ENCODE measurements at places on chromosomes 1 and 21.

GRCh38 chr1:56516539-56517252 is 62.7 kb downstream of the PLPP3 start:
- DNase-seq = no peak

DNA sequence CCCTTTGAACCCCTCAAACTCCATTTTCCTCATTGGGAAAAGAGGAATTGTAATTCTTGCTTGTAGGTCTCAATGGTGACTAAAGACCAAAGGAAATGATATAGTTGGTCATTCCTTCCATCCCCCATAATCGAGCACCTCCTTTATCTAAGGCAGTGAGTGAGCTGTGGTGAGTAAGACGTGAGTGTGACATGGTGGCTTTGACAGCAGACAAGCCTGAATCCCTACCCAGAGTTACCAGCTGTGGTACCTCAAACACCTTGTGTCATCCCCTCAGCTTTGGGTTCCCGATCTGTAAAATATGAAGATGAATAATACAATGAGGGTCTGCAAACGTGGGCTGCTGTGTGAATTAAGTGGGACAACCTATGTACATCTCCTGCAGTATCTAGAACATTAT is 8.4 kb downstream of the TRAF5 start:
- DNase-seq = no peak

GRCh38 chr1:39113109-39113743 is 87.1 kb downstream of the NDUFS5 start:
- DNase-seq = no peak

GRCh38 chr1:198153804-198154203 is 3.0 kb upstream of the NEK7 start:
- no peak for DNase-seq

DNA sequence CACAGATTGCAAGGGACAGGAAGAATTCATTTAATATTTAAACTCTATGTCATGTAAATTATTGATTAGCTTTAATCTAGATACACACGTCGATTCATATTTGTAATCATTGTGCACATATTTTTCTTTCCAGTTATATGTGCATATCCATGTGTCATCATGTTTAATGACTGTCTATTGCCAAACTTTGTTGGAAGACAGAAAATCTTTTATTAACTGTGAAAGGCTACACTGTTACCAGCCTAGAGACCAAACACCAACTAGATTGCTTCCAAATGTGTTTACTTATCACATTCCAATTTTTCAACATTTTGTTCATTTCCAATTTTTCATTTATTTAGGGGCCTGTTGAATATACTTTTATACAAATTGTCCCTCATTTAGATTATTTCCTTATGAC is 43.2 kb upstream of the CACHD1 start:
- no peak for DNase-seq

DNA sequence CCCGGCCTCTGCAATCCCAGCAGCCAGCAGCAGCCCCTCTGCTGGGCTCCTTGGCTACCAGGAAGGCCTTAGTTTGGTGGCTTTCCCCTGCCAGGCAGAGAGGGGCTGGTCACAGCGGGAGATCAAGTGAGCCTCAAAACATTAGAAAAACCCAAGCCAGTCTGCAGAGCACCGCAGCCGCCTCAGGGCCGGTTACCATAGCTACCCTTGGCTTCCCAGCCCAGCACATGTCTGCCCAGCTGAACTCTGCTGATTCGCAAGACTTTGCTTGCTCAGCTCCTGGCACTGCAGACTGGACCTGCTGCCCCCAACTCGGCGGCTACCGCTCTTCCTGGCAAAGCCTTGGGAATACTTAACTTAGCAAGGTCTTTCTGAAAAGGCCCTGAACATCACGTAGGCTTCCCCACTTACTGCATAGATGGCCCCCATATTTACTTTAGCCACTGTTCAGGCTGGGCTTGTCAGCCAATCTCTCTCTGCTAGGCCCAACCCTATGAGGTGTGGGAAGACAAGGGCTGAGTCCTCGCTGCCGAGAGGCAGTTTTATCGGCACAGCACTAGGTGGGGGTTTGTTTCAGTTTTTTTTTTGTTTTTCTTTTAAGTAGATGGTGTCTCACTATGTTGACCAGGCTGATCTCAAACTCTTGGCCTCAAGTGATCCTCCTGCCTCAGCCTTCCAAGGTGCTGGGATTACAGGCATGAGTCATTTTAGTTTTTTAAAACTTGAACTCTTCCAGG is 28.6 kb upstream of the PLEKHG5 start:
- DNase-seq = no peak

DNA sequence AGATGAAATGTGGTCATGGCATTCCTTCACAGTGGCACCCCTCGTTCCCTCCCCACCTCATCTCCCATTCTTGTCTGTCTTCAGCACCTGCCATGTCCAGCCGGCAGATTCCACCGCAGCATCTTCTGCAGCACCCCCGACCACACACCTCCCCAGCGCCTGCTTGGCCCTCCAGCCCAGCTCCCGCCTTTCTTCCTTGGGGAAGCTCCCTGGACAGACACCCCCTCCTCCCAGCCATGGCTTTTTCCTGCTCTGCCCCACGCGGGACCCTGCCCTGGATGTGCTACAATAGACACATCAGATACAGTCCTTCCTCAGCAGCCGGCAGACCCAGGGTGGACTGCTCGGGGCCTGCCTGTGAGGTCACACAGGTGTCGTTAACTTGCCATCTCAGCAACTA is 67.1 kb upstream of the FAM3B start:
- DNase-seq = no peak

GRCh38 chr1:169113613-169114119 is 7.2 kb downstream of the ATP1B1 start:
- no peak for DNase-seq

- DNase-seq = no peak
Observed at GRCh38 chr1:30452170-30452569, 271.2 kb downstream of the MATN1 start.

DNA sequence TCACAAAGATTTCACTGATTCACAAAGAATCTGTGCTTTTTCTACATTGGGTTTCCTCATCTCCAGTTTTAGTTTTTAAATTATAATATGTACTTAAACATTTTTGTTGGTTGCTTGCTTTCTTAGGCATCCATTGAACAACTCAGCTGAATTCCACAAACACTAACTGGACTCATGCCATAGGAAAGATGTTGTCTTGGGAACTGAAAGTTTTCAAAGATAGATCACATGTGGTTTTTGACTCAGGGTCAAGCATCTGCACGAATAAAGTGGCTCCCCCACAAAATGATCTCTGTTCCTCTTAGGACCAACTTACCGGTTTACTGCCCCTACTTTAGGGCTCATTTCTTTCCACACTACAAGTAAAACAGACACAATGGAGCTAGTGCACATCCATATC is 3.1 kb upstream of the KRTAP21-1 start:
- no peak for DNase-seq

DNA sequence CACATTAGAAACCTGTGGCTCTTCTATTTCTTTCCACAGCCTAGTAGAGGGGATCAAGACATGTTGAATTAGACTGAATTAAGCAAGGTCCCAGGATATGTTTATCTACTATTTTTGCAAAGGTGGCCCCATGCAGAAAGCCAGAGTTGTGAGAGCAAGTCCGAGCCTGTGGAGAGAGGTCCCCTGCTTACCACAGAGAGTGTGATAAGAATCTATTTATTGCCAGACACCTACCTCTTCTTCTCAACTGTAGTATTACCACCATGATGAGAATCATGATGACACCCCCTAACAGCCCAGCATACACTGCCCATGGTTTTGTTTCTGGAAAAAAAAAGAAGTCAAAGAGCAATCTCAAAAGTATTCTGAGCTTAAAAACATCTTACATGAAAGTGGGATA is 23.0 kb downstream of the SLAMF1 start:
- DNase-seq = no peak

GRCh38 chr1:24930260-24931145 is at the start of gene RUNX3:
Gene RUNX3 (minus strand): TSS chr1:24930276. CDS start chr1:24929868, 408 bp downstream.
- peak; percentile 93 for DNase-seq

DNA sequence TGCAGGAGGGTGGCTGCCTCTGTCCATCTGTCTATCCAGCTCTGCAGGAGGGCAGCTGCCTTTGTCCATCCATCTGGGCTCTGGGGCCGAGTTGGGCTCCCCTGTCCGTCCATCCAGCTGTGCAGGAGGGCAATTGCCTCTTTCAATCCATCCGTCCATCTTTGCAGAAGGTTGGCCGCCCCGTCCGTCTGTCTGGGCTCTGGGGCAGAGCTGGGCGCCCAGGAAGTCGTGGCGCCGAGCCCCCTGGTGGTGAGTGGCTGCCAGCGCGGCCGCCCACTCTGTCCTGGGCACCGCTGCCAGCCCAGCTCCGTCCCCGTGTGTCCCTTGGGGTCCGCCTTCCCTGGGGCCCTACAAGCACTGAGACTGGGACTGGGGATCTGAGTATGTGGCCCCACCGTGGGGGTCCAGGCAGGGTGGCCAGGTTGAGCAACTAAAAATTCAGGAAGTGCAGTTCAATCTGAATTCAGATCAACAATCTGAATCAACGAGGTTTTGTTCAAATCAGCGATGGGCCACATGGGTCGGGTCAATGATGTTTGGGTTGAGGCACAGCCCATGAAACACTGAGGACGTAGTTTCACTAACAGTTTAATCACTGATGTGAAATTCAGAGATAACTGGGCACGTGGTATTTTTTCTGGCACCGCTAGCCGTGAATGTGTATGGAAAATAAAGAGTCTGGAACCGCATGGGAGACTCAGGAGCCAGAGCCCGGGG is 99.1 kb upstream of the ACTRT2 start:
- peak; percentile 52 for DNase-seq

GRCh38 chr1:113765306-113766230 is 6.3 kb upstream of the PHTF1 start:
- DNase-seq = no peak

DNA sequence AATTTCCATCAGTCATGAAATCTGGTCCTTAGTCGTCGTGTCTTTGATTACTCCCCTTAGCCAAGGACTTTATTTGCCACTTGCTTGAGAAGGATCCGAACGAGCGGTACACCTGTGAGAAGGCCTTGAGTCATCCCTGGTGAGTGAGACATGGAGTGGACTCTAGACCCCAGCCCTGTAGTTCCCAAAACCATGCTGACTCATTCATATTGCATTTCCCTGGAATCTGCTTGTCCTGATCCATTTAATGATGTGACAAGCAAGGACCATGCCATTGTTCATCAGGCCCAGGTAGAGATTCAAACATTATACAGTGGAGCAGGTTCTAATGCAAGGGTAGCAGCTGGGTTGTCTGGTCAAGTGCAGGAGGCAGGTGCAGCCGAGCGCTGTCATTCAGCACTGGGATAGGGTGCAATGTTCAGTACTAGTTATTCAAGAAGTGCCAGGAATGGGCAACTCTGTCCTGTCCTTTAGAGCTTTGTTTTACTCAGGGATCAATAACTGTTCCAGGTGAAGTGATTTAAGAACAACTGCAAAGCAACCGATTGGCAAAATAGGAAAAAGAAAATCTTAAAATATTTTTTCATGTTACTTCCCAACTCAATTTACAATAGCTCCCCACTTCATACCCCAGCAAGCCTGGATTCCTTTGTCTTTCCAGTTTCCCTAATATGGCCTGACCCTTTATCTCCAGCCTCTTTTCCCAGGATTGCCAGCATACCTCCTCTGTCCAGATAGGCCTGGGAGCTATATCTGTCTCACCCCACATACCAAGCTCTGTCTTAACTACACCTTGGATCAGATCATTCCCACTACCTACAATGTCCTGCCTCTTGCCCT is 26.5 kb downstream of the CAMK1G start:
- DNase-seq = no peak

All from stimulated activated CD4-positive, alpha-beta T cell treated with anti-CD3 and anti-CD28 coated beads, Interleukin-2, amount 100 ng/mL, for 24 hours (primary cell).